ENCODE measurements at places on chromosomes 2 and 18.

DNA sequence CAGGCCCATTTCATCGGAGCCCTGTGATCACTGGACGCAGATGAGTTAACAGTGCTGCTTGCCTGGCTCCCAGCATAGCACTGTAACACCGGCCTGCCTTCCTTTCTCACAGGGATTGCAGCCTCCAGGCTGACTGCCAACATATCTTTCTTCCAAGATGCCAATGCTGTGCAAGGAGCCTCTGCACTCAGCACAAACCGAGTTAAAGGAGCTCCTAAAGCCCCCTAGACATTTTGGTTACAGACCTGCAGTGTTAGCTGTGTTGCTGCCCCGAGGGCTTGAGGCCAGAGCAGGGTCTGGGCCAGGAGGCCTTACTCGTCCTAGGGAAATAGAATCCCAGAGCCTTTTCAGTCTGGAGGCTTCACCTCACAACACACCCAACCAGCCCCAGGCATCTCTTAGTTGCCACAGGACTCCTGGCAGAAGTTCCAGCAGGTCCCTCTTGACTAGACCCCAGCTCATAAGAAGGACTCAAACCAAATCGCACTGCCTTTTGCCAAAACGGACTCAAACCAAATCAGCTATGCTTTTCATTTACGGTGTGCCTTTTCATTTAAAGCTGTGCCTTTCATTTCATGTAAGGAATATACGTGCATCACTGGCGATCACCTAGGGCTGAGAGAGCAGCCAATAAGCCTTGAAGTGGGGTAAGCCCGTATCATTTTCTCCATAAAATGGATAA lies 58.4 kb upstream of the EML4 start:
- DNase-seq = peak; percentile 48

DNA sequence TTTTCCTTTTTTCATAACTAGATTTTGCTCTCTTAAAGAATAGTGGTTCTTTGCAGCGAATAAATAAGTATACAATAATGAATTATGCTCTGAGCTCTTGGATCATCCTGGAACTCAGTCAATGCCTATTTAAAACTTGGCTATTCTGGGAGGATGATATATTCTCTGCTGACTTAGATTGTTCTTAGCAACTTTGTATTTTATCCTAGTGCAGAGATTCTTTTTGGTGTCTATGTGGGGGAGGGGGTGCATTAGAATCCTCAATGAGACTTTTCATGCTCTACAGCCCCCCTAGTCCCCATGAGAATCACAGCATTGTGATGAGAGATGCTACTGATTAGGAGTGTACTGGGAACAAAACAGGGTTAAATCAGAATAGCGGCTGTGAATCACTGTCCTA lies 8.8 kb upstream of the FAM98A start:
- no peak for DNase-seq

- no peak for DNase-seq
Measured at GRCh38 chr18:32669549-32670165, 103.2 kb downstream of the KLHL14 start.

DNA sequence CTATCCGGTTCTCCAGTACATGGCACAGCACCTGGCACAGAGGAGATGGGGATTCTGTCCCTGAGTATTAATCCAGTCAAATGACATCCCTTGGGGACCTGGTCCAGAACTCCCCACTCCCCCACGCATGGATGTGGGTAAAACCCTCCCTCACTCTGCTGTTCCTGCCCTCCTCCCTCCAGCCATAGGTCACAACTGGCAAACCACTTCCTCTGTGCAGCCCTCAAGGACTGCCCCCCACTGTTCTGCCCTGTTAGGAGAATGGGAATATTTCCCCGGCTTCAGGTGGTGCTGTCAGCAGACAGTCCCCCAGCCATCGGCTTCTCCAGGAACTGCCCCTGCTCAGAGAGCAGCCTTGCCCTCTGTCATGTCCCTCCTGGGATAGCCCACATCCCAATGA lies 1.5 kb upstream of the TFCP2L1 start:
- no peak for DNase-seq

DNA sequence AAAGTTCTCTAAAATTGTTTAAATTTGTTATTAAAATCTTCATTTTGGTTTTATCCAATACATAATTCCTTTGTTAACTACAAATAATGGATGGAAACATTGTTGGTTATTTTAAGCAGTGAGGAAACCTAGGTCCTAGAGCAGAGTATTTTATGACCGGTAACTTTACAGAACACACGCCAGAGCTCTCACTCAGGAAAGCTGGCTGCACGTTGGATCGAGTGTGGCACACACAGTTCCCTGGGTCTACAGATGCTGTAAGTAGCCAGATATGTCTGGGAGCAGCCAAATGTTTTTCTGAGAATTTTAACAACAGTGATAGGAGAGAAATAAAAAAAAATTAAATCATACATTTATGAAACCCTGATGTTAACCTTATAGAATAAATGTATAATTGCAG lies 264.4 kb downstream of the ZNF407 start:
- no peak for DNase-seq

GRCh38 chr18:12726774-12727550 lies 24.1 kb downstream of the PSMG2 start:
- DNase-seq = peak; percentile 65

- no peak for DNase-seq
Measured at GRCh38 chr18:11572201-11572600, 37.2 kb upstream of the SLC35G4 start.

DNA sequence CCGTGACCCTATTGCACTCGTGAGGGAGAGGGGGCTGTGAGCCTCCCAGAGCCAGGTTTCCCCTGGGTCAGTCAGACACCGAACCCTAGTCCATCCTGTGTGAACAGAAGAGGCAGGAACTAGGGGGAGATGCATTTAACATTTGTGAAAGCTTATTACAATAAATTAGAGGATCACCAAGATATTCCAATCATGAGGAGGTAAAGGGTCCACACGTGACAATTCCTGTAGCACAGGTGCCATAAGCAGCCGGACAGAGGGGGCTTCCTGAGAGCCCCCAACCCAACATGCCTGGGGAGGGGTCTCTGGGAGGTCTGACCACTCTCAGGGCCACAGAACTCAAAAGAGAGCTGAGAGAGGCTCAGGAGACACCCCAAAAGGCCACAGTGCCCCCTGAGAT lies 93.3 kb downstream of the KCNF1 start:
- DNase-seq = no peak
